GM13976 (cell line): ENCODE measurements at places on chromosomes 2 and 18.
A peak's percentile ranks its signal among the peaks of the same experiment; 100 is the strongest.

DNA sequence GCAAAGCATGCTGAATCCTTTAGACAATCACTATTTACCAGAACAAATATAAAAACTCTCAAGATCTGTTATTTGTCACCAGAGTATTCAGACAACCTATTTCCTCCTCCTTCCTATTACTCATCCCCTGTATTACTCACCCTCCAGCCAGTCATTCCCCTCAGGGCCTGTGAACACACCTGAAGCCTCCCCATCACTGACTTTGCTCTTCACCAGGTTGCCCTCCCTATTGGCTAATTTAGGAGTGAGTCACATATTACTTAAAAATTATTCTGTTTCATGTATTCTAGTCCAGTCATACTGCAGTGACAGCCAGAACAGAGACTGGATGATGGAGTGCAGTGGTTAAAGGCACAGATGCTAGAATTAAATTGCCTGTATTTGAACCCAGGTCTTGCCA, 3.7 kb upstream of the ATG16L1 start:
- no peak for DNase-seq

GRCh38 chr18:6374340-6374739, 40.4 kb downstream of the L3MBTL4 start:
- DNase-seq, result no peak

DNA sequence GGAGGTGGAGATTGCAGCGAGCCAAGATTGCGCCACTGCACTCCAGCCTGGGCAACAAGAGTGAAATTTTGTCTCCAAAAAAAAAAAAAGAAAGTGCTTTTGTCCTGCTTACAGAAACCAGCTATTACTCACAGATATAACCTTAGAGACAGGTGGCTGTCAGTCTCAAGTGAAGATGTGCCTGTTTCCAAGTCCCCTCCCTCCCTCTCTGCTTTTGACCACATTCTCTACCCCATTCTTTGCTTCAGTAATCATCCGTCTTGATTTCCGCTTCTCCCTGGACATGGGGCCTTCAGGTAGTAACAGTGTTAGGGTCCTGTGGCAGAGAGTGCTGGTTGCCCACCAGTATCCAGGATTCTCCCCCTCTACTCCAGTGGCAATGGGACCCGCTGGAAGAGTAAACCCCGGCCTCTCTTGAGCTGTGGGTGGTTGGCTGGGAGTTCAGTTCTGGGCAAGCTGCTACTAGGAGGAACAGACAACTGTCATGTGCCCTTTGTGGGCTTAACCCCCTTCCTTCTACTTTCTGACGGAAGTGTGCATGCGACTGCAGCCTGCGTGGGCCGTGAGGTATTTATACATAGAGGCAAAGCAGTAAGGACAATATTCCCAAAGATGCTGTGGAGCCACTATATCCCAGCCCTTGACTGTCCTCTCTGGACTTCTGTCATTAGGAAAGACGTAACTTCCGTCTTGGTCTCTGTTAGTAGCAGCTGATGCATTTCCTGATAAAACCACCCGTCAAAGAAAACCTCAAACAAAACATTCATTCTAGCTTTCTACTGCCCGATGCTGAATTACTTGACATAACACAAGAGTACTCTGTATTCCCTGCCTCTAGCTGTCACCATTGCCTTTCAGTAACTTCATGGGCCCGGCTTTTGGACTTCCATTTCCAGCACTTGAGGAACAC, 17.8 kb downstream of the PDCL3 start:
- DNase-seq, result peak; percentile 66

DNA sequence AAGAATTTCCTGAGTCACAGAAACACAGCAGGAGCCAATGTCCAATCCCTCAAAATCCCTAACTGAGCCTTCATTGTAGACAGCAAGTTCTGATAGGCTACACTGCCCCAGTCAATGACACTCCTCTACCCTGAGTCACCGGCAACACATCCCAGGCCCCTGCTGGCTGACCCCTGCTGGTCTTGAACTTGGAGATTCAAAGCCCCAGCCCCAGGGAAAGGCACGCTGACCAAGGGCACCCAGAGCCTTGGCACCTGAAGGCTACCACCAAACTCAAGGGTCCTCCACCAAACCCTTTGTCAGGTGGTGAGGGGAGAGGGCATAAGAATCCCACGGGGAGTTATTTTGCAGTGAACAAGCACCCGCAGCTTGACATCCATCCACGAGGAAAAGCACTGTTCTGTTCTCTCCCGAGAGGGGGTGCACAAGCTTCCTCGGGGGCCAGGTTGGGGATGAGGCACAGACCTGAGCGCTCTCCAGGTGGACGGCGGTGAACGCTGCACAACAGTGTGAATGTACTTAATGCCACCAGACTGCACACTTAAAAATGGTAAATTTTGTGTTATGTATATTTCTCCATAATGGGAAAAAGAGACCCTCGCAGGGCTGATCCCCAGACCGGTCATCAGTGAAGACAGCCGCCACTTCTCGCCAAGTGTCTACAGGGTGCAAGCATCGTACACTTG, 46.9 kb downstream of the TFCP2L1 start:
- DNase-seq, result no peak

DNA sequence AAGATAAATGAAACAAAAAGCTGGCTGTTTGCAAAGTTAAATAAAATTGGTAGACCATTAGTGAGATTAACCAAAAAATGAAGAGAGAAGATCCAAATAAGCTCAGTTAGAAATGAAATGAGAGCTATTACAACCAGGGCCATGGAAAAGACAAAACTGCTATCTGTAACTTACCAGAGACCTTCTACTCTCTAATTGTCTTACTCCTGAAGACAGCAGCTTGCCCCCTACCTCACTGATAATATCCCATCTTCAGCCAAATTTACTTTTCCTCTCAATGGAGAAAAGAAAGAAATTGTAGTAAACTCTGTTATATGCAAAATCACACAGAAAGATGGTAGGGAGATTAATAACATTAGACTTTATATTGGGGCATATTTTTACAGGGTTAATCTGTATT, 178.2 kb downstream of the LCLAT1 start:
- DNase-seq, result no peak

DNA sequence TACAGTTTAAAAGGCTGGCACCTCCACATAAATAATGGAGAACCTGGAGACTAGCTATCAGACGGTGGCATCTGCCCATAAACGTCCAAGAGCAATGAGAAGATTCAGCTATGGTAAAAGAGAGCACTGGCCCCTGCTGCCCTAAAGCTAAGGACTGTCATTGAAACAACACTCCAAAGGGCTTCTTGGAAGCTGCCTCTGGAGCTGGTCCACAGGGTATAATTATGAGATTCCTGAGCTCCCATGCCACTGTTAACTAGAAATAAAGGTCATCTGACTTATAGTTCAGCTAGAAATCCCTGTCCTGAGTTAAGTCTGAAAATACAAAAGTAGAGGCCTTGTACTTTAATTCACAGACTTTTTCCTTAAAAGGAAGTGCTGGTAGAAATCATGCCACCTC, 39.9 kb upstream of the RBMS1 start:
- DNase-seq, result no peak
